ENCODE measurements at places on chromosomes 3 and 15.

GRCh38 chr15:34776606-34777105 lies 18.7 kb downstream of the ACTC1 start:
- no peak for DNase-seq

- DNase-seq = no peak
Measured at GRCh38 chr3:179297971-179298725, 24.7 kb upstream of the ZNF639 start.

GRCh38 chr3:89372456-89372855 lies 265.0 kb downstream of the EPHA3 start:
- DNase-seq = no peak

- no peak for DNase-seq
Measured at GRCh38 chr3:171700653-171701052, 109.6 kb downstream of the PLD1 start.

- DNase-seq = no peak
Measured at GRCh38 chr3:142174559-142174958, 25.2 kb upstream of the TFDP2 start.

- DNase-seq = no peak
Measured at GRCh38 chr3:80688814-80689213, 921.0 kb upstream of the ROBO1 start.

- DNase-seq = no peak
Measured at GRCh38 chr3:132404276-132404675, 13.0 kb upstream of the DNAJC13 start.

DNA sequence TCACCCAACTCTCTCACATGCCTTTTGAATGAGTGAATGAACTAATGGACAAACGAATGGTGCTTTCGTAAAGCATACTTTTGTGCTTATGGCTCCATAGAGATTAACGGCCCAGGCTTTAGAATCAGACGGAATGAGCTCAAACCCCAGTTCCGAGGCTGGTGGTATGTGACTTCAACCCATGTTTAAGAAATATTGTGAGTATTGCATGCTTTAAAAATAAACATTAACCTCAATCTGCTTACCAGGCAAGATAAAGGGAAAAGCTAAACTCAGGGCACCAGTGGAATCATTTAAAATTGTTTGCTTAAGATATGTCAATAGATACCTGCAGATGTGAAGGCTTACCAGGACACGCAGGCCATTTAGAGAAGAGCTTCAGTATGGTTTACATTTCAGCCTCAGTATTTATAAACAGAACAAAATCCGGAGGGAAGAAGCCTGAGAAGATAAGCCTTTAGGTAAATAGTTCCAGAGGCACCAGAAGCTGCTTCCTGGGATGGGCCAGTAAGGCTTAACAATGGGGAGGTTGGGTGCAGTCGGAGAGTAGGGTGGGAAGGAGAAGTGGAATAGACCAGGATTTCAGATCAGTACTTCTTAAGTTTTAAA lies 186.4 kb downstream of the ADAMTS9 start:
- DNase-seq = no peak

DNA sequence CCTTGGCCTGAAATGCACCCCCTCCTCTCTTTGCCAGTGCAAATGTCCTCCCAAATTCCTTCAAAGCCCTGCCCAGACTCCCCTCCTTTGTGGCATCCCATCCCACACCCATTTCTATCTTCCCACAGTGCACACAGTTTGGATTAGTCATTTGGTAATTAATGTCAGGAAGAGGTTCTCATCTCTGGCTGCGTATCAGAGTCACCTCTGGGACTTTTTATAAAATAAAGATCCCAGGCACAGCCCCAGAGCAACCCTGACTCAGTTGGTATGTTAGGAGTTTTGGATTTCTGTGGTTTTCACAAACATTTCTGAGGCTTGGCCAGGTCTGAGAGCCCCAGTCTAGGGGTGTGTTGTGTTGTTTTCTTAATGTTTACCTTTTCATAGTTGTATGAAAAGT lies 41.6 kb downstream of the C3orf20 start:
- DNase-seq = no peak

- DNase-seq = no peak
Measured at GRCh38 chr15:97597801-97598200, 362.7 kb upstream of the ARRDC4 start.

- no peak for DNase-seq
Measured at GRCh38 chr3:188468196-188468595, 314.2 kb downstream of the LPP start.

DNA sequence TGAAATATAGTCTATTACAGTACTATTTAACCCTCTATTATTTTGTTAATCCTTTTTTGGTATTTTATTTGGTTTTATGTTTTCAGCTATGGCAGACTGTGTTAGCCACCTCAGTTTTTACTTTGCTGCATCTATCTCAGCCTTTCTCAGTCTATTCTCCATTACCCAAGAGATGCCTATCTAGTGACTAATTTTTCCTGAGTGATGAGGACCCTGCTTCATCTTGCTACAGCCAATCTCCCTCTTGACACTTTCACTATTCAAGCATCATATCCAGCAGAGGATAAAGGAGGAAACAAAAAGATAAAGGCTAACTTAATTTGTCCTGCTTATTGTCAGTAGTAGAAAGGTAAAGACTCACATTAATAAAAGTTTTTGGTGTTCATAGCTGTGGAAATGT lies 141.8 kb upstream of the NECTIN3 start:
- DNase-seq = no peak

- DNase-seq = no peak
Measured at GRCh38 chr3:193974671-193975535, 161.0 kb upstream of the HES1 start.

DNA sequence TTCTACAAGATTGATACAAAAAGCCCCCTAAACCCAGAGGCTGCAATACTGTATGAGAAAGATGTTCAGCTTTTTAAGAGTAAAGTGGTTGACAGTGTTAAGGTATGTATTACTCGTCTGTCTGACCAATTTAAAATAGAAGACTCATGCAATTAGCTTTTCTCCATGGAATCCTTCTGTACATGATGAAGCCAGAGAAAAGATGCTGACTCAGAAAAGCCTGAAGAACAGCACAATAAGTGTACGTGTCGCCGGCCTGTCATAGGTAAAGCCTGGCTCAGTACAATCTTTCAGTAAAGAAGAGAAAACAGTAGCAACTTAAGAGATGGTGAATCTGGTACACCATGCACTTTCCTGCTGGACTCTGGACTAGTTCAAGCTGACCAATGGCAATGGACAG lies 16.4 kb downstream of the NEK4 start:
- no peak for DNase-seq

DNA sequence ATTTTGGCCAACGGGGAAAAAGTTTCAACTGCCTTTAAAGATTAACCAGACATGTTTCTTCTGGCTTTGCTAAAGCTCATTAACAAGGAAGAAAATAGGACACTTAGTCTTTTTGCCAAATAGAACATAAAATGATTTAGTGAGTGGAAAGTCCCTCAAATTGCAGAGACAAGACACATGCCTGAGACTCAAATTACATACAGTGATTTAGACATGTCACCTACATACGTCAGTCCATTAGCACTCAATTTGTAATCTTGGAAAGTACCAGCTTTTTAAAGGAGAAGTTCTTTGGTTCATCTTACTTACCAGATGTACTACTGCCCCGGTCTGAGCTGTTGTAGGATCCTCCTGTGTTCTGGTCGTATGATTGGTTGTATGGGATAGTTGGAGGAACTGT lies 1134.2 kb downstream of the ROBO1 start:
- no peak for DNase-seq

GRCh38 chr3:108100906-108101660 lies 10.3 kb upstream of the CD47 start:
- DNase-seq = no peak

DNA sequence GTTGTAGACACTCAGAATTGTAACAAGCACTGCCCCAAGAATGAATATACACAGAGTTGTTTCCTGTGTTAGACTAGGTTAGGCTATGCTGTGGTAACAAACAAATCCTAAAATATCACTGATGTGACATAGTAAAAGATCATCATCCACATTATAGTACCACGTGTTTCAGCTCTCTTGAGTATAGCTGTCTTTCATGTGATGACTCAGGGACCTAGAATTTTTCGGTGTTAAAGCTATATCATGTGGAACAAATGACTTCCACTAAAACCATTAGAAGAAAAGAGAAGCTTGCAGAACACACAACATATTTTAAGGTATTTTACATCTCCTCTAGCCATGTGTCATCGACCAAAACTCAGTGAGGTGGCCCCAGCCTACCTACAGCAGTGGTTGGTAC lies 307.9 kb upstream of the RBMS3 start:
- DNase-seq = no peak

GRCh38 chr3:28198974-28199373 lies 42.4 kb upstream of the CMC1 start:
- DNase-seq = no peak

DNA sequence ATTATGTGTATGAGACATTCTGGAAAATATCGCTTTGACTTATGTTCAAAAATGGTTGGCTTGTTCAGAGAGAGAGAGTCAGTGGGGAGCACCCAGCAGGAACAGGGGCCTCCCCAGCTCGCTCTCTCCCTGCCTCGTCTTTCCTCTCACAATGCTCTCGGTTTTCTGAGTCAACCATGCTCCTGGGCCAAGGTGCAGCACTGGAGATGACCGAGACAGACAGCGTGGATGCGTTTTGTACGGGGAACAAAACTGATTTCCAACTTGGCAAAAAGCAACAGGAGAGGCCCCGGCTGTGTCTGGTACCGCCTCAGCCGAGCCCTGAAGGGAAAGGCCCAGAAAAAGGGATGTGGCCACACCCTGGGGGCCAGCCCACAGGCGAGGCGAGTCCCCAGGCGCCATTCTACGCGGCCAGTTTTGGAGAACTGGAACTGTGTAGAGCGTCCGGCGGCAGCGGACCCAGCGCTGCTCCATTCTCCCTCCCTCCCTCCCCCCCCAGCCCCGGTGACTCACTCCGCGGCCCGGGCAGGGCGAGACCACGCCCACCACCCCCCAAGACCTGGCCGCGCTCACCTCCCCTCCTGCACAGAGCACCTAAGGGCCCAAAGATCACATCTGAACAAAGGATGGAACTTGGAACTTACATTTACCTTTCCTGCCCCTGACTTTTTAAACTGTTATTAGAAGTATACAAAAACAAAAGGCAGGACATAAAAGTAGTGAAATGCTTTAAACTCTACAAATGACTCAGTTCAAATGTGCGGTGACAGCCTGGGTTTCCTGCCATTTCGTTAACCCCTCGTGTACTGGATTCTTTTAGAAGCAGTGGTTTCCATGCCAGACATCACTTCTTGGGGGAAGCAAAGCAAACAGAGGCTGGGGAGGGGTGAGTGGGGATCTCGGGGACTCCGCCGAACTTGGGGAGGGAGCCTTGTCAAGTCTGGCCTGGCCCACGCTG lies 12.7 kb downstream of the ATP10A start:
- DNase-seq = peak; percentile 56

DNA sequence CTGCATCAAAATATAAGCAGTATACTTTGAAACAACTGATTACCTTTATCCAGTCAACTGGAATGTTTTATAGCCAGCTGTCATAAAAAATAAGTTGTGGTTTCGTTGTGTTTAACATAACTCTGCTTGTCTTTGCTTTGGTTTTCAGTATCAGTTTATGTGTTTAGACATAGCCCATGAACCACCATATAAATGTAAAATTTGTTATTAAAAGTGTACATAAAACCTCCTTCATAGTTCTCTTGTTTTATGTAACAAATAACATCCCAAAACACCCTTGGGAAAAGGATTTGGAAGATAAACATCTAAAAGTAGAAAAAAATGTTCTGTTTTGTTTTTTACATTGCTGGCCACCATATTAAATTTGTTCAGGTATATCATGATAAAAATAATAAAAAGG lies 347.0 kb upstream of the PROK2 start:
- DNase-seq = no peak

GRCh38 chr15:29242456-29243242 lies 27.0 kb downstream of the NSMCE3 start:
- DNase-seq = no peak

- no peak for DNase-seq
Measured at GRCh38 chr15:48887144-48887543, 9.2 kb downstream of the EID1 start.

DNA sequence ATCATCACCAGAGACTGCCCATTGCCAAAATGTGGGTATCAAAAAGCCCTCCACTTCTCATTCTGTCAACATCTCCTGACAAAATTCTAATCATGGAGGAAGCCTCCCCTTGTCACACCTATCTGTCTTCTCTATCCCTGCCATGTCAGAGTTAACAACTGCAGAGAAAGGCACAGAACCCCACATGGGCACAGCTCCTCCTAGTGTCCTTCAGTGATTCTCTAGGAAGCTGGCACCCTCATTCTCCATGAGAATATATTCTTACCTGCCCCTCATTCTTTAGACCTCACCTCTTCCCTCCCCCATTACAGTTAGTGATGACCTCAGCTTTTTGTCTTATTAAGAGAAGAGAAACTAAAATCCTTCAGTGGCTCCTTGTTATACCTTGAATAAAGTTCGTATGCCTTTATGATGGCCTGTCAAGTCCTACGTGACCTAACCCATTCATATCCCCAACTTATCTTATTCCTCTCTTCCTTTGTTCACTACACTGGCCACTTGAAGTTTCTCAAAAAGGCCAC lies 44.6 kb downstream of the NME9 start:
- no peak for DNase-seq

Measured in stimulated activated CD4-positive, alpha-beta T cell treated with anti-CD3 and anti-CD28 coated beads, Interleukin-1b, Interleukin-23, amount 100 ng/mL, for 4 hours (primary cell).